ENCODE measurements at places on chromosomes 6 and 20.

DNA sequence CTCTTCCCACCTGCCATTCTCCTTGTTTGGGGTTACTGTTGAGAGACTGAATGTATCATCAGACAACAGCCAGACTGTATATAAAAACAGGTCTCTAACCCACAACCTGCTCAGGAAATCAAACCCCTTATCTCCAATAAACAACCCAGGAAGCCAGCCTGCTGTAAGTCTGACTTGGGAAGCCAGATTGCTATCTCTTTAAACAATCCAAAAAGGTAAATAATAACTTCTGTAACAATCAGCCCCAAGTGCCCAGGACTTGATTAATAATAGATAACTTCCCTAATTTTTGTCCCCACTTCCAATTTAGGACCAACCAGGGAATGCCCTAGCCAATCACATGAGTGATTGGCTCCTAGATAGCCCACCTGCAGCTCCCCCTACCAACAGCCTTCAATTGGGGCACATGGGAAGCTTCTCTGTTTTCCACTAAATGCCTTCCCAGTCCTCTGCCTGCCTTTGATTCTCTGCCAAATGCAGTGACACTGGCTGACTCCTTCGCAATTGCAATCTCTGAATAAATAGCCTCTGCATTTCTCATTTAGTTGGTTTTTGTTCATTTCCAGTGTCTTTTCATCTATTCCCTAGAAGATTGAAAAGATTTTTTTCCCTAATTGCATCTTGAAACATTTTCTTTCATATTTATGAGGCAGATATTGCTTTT is 117.1 kb upstream of the TAB2 start:
- DNase-seq = no peak

GRCh38 chr6:152270301-152270925 is 366.7 kb downstream of the SYNE1 start:
- no peak for DNase-seq

DNA sequence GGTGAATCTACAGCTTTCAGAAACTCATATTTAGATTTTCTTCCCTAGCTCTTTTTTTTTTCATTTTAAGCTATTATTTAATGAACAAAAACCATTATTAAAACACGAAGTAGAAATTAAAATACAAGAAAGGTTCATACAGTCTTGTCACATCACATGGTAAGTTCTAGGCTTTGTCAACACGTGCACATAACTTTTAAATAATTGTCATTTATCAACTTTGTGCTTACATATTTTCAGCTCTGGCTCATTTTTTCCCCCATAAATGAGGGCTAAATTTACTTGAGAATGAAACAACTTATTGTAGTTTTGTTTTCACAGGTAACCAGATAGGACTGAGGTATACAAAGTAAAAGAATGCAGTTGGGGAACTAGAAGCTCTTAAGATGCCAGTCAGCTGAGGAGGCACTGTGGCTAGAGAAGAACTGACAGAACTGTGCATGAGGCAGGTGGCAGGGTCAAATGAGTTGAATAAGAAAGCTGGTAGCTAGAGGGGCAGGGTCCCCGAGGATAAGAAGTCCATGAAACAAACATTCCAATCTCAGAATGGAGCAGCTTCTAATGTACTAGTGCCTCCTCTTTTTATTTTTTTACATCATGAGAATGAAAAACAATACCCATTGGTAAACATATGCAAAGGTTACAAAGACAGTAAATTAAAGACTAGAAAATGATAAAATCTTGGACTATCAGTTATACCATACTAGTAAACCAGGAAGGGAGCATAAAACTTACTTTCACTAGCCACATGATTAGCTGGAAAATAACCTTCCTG is 141.5 kb downstream of the MYB start:
- no peak for DNase-seq

DNA sequence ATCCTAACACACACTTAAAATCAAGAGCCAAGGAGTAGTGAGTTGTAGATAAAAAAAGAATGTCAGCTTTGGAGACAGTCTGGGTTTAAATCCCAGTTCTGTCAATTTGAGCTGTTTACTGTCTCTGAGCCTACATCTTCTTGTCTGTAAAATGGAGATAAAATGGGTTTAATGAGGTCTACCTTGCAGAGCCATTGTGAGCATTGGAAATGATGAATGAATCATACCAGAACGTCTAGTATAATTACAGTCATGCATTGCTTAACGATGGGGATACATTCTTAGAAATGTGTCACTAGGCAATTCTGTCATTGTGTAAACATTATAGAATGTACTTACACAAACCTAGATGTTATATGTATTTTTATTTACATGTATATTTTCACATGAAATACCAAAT is 17.6 kb upstream of the SGK2 start:
- DNase-seq = no peak

- no peak for DNase-seq
Measured at GRCh38 chr20:18048176-18048575, 9.5 kb downstream of the OVOL2 start.

- no peak for DNase-seq
Measured at GRCh38 chr6:12423832-12424231, 133.7 kb downstream of the EDN1 start.

DNA sequence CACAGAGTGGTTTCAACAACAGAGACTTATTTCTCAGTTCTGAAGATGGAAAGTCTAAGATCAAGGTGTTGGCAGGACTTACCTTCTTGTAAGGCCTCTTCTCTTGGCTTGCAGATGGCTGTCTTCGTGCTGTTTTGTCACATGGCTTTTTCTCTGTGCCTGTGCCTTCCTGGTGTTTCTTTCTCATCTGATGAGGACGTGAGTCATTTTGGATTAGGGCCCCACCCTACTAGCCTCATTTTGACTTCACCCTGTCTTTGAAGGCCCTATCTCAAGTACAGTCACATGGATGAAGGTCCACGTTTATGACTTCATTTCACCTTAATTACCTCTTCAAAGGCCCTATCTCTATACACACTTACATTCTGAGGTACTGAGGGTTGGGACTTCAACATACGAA is 41.4 kb upstream of the LAMA2 start:
- DNase-seq = no peak
